NCI-H226 (cell line): ENCODE measurements at places on chromosomes 1 and 21.

DNA sequence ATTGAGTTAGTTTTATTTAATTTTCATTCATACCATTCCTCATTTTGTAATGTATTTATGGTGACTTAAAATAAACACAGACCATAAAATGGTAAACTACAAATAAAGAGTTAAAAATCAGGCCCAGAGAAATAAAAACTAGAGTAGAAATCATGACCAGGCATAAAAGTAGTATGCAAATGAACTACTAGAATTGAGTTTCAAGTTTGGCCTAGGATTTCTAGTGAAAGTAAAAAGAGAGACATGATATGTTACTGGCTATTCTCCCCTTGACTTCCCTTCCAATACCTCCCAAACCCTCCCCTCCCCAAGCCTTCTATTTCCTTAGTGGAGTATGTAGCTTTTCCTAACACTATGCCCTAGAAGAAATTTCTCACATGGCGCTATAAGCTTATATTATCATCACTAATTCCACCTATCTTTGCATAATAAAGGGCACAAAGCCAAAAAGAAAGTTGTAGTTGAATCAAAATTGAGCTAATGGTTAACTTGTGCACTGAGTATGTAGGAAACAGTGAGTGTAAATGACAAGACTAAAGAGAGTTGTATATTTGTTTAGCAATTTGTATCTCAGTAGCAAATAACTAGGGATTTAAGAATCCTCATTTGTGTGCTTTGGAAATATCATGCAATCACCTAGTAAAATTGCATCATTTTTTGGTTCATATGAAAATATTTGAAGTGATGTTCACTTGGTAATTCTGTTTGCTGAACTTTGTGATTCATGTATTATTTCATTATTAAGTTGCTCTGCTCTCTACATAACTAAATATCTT, 29.7 kb upstream of the CDC14A start:
- DNase-seq, result peak; percentile 20

- no peak for DNase-seq
These were observed 106.4 kb upstream of the PBX1 start for GRCh38 chr1:164452549-164452948.

GRCh38 chr1:84892705-84893618, at the start of gene LPAR3:
TSS of gene LPAR3 (minus strand) at chr1:84893206. CDS start at chr1:84866120, 27,086 bp downstream.
- DNase-seq, result no peak

DNA sequence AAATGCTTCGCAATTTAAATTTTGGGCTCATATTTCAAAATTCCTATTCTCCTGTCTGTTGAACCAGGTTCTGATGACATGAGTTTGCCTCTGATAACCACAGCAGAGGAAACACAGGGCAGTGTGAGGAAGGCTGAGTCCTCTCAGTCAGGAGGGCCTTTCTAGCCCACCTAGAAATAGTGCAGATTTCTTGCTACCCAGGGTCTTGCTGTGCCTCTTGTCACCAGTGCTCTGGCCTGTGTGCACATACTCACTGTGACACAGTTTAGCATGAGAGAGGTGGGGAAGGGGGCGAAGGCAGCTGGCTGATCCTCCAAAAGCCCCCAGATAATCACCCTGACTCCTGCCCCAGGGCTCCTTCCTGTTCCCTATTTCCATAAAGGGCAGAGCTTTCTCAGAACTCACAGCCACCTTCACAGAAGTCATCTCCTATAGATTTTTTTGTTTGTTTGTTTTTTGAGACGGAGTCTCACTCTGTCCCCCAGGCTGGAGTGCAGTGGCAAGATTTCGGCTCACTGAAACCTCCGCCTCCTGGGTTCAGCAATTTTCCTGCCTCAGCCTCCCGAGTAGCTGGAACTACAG, 23.7 kb downstream of the ERRFI1 start:
- DNase-seq, result no peak
